GM12865 (cell line): ENCODE measurements at places on chromosomes 7 and 10.

DNA sequence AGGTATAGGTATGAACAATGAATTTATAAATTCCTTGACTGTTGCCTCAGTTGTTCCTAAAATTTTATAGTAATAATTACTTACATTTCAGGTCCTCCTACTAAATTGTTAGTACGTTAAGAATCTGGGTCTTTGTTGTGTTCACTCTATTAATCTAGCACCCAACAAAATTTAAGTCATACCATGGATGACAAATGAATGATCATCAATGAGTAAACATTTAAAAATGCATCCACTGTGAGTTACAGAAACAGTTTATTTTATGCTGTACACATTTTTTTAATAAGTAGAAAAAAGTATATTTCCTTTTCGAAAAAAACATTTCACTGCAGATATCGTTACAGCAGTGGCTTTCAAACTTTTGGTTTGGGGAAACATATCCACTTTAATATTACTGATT is 265.2 kb downstream of the PCLO start:
- no peak for DNase-seq

- no peak for DNase-seq
Observed at GRCh38 chr7:117132321-117133120, 179.2 kb downstream of the ST7 start.

DNA sequence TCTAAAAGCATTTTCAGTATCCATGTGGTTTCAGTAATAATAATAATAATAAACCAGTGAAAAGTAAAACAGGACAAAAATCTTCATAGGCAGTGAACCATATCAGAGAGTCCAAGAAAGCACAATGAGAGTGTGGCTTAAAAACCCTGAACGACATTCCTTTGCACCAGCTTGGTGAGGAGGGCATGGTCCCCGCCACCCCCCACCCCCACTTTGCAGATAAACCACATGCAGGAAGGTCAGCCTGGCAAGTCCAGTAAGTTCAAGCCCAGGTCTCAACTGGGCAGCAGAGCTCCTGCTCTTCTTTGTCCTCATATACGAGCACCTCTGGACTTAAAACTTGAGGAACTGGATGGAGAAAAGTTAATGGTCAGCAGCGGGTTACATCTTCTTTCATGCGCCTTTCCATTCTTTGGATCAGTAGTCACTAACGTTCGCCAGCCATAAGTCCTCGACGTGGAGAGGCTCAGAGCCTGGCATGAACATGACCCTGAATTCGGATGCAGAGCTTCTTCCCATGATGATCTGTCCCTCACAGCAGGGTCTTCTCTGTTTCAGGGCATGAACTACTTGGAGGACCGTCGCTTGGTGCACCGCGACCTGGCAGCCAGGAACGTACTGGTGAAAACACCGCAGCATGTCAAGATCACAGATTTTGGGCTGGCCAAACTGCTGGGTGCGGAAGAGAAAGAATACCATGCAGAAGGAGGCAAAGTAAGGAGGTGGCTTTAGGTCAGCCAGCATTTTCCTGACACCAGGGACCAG is 172.5 kb downstream of the EGFR start:
- DNase-seq: no peak

DNA sequence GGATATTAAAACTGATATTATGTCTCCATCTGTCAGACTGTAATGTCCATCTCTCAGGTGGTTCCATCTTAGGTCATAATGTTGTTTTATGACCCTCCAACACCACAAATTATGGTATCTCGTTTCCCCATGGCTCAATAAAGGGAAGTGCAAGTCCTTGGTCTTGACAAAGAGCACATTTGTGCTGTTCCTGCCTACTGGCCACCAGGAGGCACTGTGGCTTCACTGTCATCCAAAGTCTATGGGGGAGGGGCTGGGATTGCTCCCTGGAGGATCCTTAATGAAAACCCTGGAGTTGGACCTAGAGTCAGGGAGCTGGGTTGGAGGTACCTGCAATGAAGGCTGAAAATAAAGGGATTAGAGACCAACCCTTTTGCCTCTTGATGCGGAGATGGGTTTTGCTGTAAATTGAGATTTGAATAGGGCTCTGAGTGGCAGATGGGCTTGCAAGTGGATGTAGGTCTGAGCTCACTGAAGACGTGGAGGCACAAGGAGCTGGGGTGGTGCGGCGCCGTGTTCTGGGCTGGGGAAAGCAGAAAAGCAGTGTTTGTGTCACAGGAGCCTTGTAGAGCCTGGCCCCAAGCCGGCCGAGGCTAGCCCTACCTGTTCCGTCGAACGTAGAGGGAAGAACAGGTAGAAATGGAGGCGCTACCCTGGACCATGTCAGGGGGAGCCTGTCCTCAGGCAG is 180.5 kb upstream of the PRSS58 start:
- peak; percentile 50 for DNase-seq

GRCh38 chr7:92115821-92116220 is 18.5 kb downstream of the CYP51A1 start:
- DNase-seq: no peak

DNA sequence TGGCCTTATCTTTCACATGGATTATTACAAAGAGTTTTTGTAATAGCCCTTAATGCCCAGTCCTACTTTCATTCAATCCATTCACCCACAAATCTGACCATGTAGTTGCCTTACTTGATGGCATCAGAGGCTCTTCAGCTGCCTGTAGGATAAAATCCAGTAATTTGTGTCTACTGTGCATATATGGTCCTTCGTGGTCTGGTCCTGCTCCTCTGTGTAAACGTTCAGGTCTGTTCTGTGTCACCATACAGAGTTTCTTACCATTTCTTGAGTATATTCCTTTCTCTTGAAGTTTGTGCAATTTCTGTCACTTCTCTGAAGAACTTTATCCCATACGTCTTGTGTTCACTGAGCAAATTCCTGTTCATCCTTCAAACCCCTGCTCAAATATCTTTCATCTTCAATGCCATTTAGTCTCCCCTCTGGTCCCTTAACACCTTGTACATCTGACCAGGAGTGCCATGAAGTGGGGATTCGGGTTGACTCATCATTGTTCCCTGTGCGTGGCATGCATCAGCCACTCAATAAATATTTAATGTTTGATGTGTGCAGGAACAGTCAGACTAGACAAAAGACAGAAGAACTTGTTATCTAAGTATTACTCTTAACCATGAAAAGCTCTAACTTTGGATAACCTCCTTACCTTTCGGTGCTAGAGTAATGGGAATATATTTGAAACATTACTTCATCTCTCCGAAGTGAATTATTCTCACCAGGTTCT is 98.6 kb upstream of the RPA3 start:
- DNase-seq: peak; percentile 33

GRCh38 chr10:103145860-103146466 is 47.1 kb downstream of the NT5C2 start:
- DNase-seq: no peak

DNA sequence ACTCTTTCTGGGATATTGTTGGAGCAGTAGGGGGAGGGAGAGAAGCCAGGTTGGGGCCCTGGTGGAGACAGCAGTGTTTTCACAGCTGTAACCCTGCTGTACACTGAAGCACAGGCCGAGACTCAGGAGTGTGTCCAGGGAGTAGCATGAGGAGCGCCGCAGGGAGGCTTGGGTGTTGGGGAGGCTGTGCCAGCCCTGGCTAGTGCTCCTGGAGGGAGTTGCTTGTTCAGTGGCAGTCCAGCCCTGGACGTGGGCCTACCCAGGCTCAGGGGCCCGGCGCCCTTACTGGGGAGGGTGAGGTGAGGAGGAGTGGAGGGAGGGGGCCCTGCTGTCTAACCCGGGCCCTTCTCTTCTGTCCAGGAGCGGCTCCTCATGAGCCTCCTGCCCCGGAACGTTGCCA is 35.9 kb downstream of the ADCY1 start:
- DNase-seq: no peak

GRCh38 chr10:122549636-122550035 is 10.9 kb upstream of the DMBT1 start:
- no peak for DNase-seq

DNA sequence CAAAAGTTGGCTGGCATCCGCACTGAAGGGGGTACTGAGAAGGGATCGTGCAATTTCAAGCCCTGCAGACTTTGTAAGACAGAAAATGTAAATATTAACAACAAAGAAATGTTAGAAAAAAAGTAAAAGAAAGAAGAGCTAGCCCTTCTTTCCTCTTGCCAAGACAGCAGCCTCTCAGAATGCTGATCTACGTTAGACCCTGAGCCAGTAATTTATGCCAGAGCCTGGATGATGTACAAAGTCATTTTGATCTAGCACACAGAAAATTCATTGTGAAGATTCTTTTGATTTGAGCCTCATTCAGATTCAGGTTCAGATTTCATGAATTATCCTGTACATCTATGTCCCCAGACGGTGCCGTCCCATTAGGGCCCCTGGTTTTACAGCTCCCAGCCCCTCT is 105.2 kb downstream of the PRKCQ start:
- no peak for DNase-seq

GRCh38 chr7:156989766-156990535 is 20.5 kb downstream of the MNX1 start:
- no peak for DNase-seq

- no peak for DNase-seq
Observed at GRCh38 chr7:126698446-126698845, 554.3 kb downstream of the GRM8 start.

- no peak for DNase-seq
Observed at GRCh38 chr7:51789489-51789888, 472.9 kb upstream of the COBL start.

DNA sequence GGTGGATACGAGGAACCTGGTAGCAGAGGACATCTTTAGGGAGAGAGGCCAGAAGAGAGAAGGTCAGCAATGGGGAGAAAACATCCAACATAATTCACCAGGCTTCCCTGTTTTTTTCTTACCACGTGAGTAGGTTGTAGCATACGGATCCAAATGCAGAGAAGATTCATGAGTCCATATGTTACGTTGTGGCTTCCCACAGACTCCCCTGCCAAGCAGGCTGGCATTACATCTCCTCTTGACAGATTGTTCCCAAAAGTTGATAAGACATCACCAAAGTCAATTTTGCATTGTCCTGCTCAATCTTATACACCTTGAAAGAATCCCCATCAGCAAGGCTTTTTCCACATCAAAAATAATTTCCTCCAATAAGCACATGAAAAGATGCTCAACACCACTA is 39.7 kb downstream of the DRGX start:
- no peak for DNase-seq

DNA sequence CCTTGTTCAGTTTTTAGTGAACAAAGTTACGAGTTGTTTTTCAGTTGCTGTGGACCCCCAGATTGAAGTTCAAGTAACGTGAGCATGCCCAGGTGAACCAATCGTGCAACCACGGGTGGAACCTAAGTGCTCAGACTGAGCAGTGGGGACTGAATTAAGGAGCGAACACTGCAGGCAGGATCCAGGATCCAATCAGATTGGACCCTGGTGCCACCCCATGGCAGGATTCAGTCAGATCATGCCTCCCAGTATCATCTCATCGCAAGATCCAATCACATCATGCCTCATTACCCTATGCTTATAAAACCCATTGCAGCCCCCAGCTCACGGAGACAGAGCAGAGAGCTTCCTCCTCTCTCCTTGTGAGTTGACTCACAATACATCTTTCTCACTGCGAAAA is 80.9 kb downstream of the PFKFB3 start:
- no peak for DNase-seq

GRCh38 chr10:111511751-111512150 is 434.9 kb downstream of the ADRA2A start:
- DNase-seq: no peak

DNA sequence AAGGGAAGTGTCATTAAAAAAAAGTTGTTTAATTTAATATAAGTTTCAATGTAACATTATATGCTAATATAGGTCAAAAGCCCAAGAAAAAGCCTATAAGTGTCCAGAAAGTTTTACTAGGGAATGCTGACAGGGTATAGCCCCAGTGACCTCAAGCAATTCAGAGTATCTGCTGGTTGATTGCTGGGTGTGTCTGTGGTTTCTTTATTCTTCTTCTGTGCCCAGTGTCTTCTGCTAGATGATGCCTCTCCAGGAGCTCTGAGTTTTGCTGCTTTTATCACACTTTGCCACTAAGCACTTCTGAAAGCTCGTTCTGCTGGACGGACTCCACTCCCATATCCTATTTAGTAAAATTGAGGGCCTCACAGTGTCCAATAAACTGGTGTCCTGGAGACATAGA is 212.2 kb upstream of the NRG3 start:
- no peak for DNase-seq

GRCh38 chr10:83542774-83543411 is 596.4 kb upstream of the GHITM start:
- peak; percentile 91 for DNase-seq

GRCh38 chr10:43680035-43680434 is 31.4 kb upstream of the ZNF32 start:
- no peak for DNase-seq

DNA sequence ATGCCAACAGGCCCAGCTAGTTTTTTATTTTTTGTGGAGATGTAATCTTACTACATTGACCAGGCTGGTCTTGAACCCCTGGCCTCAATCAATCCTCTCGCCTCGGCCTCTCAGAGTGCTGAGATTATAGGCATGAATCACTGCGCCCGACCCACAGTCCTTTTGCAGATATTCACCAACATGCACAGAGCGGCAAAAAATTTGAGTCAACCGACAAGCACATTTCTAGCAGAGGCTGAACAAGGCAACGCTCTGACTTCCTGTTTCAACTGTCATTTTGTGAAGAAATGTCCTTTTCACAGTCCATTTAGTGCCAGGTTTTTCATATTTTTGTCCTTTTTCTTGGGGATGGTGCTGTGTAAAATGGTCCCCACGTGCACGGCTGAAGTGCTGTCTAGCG is 71.1 kb upstream of the KAT6B start:
- DNase-seq: no peak

DNA sequence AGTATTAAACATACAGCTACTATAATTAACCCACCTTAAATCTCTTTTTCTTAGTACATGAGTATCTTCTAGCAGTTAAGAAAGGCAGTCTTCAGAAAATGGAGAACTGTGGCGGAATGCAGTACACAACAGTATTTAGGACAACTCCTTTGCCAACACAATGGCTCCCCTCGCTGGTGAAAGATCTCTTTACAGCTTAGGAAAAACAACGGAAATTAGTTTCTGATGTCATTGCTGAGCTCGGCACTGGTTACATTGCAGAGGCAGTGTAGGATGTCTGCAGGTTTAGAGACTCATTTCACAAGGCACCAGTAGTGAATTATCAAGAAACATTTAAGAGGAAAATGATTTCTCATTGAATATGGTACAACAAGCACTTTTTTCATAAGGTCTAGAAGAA is 43.4 kb downstream of the GLRX3 start:
- peak; percentile 46 for DNase-seq

DNA sequence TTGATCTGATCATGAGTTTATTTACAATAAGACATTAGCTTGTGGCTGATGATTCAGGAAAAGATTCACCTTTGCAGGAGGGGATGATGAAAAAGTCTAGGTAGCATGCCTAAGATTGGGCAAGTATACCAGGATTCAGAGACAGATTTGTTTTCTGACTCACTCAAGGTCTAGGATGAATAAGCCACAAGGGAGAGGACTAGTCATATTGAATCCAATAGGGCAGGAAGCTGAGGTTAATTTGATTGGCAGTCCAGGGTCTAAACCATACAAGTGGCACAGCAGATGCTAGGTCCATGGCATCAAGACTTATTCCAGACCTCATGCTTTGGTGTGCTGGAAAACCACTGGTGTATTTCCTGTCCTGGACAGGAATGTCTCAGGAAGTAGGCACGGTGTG is 1133.4 kb downstream of the XPNPEP1 start:
- DNase-seq: peak; percentile 38
